ENCODE measurements at places on chromosomes 5 and 9.

GRCh38 chr9:36018891-36019720, 17.6 kb upstream of the RECK start:
- no peak for DNase-seq

- DNase-seq: no peak
Observed at GRCh38 chr9:3179711-3180110, 335.8 kb upstream of the PUM3 start.

DNA sequence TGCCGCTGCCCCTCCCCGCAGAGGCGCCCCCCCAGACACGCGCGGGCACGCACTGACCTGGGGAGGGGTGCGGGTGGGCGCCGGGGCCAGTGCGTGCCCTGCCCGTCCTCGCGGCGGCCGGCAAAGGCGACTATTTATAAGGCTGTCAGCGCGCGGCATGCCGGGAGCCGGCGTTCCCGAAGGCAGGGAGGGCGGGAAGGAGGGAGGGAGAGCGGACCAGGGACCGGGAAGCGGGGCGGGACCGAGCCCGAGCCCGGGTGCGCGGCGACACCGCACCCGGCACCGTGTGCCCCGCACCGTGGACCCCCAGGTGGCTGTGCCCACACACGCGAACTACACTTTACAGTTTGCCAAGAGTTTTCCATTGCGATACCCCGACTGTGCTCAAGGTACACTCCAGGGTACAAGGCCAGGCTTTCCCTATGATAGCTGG, at the start of gene AK1:
TSS of gene AK1 (minus strand) at position 110 of the 433 bp plus-strand sequence. CDS start 3,058 bp downstream, outside the sequence.
- no peak for DNase-seq

DNA sequence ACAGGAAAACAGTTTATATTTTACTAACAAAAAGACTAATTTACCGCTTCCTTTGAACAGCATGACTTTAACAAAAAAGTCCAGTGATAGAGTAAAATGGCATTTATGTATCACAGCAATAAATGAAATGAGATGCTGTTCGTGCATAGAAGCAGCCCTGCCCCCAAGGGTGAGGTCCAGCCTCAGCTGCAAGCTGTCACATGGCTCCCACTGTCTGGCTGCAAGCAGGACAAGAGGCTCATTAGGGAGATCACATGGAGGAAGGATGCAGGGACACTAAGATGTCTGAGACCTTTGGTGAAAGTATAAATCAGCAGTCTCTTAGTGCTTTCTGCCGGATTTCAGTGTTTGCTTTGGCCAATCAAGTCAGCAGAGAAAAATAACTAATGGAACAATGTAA, 23.0 kb downstream of the GDNF start:
- DNase-seq: no peak

DNA sequence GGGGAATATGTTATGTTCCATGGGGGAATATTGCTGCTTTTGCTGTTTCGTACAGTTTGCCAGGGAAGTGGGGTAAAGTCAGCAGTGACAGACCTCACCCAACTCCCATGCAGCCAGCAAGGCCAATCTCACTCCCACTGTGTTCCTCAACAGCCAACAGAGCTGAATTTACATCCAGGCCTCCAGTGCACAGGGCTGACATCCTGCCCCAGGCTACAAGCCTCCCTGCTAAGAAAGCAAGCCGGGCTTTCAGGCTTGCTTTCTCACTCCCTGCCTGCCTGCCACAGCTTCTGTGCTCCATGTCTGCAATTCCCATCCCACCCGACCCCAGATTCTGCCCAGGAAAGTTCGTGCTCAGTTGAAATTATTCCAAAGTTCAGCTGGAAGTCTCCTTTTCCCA, 25.5 kb upstream of the SNCAIP start:
- DNase-seq: no peak

GRCh38 chr5:156718985-156719384, 131.1 kb upstream of the PPP1R2B start:
- DNase-seq: no peak

GRCh38 chr9:129022037-129022436, 6.1 kb downstream of the SH3GLB2 start:
- DNase-seq: no peak

Data from cortex of kidney (tissue), 1 donor.